ENCODE measurements at places on chromosomes 2 and 18.

DNA sequence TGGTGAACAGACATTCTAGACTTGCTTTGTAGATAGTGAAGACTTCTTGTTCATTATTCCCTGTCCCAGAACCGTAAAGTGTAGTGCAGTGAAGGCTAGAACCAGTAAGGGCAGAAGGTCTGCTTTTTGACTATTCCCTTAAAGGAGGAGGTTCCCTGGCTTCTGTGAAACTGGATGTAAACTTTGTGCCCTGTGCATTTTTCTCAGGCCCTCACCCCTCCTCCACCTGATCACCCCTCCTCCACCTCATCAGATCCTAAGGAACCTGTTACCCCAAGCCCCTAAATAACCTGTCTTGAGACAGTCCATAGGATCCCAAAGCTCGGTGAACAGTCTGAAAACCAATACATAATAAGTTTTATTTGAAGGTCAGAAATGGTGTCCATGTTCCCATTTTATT lies 33.7 kb downstream of the SFT2D3 start:
- DNase-seq = no peak

DNA sequence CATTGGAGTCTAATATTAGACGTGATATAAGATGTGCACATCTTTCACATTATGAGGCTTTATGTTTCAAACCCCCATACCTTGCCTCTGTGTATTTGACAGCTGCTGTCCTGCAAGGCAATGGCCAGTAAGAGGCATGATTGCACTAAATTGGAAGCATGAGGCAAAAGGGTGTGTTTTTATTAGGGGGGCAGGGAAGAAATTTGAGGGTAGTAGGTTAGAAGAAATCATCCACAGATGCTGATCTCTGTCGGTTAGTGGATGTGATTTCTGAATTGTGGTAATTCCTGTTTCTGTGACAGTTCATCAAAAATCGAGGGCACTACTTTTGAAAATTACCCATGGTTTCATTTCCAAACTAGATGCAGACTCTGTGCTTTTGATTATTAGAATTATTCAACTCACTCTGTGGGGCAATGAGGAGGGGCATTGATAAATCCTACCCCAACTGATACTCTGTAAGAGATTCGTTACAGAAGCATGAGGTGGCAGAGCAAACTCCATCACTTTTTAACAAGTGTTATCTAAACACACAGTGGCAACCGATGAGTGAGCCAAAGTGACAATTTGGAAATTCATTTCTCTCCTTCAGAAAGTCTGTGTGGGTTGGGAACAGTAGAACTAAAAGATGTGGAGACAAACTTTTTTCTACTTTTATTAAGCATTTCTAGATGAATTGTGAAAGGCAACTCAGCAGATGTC lies 453.0 kb downstream of the ARHGAP15 start:
- no peak for DNase-seq

DNA sequence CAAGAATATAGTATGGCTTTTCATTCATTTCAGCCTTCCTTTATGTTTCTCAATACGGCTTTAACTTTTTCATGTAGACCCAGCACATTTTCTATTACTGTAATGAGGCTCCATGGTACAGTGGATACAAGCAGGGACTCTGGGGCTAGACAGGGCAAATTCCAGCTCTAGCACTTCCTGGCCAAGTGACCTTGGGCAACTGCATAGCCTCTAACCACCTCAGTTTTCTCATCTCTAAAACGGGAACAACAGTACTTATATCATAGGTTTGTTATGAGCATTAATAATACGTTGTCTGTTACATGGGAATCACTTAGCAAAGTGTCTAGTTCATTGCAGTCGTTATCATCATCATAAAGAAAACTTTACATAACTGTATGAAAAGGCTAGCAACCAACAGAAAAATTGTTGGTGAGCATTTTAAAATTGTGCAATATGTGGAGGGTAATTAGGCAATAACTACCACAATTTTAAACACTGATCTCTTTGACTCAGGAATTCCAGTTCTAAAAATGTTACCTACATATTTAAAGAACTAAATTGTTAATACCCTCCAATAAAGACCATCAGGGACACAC lies 13.7 kb upstream of the RMDN2 start:
- DNase-seq = peak; percentile 35

DNA sequence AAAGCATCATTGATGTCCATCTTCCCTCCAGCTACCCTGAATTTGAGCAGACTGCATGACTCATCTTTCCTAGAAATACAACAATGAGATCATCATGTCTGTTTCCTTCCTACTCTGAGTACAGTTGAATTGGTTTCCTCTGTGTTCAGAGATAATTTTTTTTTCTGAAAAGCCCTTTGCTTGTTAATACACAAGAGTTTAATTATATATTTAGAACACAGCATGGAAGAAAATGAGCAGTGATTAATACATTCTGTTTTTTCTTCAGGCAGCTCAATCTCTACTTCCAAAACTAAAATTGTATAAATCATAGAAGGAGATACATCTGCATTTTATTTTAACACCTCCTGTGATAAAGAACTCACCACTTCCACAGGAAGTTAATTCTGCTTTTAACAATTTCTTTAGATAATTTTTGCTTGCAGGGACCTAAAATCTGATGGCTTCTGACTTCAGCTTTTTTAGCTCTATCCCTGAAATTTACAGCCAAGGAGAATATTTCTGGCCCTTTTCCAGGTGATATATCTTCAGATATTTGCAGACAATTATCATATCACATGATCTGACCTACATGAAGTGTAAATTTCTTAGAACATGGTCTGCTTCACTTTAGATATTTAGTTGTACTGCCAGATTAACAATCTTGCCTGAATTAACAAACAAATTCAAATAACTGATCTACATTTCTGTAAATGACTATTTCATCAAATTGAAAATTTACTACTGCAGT lies 249.0 kb downstream of the TRIB2 start:
- DNase-seq = peak; percentile 77

DNA sequence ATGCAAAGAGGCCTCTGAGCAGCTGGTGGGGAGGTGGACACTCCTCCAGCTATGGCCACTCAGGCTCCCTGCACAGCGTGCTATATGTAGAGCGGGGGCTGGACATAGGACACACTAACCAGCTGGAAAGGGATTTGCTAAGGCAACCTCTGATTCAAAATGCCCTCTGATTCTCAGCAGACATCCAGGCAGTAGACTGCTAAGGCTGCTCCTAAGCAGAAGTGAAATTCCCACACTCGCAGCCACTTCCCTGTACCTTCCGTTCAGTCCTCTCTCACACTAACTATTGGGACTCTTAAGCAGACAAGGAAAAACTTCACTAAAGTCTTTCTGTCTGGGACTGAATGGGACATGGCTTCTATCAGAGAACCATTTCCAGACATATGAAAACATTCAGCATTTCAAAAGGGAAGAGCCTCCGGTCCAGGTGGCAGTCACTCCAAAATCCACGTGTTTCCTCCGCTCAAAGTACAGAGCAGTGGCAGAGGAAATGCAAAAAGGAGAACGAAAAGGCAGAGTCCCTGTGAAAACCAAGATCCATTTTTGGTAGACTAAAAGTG lies 265.8 kb downstream of the TTC32 start:
- no peak for DNase-seq

GRCh38 chr18:9520666-9521065 lies 45.4 kb downstream of the RALBP1 start:
- peak; percentile 18 for DNase-seq

DNA sequence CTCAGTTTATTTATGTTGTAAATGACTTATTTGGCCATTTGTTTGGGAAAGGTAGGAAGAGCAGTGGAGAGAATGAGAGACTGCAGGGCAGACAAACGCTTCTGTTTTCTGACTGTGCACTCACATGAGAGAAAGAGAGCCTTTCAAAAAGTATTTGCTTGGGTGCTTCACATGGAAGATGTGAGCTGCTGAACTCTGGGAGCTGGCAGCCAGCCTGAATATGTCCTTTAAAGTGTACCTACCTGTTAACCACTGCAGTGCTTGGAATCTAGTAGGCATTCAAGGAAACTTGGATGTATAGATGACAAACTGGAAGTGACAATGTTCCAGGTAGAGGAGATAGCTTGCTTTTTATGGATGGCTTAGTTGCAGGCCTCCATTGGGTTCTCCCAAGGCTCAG lies 68.8 kb downstream of the PTPRM start:
- no peak for DNase-seq

DNA sequence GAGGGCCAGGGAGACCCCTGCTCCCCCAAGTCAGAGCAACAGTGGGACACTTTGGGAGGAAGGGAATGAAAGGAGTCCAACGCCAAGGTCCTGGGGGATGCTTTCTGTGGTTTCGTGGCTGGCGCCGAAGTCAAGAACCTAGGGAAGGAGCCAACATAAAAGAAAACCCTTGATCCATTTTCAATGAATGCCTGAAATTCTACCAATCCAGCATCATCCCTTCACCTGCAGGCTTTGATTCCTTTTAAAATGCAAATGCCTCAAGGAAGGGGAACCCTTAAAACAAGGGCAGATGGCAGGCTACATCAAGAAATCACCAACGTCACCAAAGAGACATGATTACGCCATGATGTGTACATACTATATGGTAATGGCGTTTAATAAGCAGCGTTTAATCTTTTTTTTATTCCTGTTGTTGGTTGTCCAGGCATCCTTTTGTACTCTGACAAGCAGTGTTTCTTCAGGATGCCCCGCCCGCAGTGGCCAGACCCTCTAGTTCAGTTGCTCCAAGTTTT lies 123.3 kb upstream of the SLC1A4 start:
- DNase-seq = no peak

GRCh38 chr2:201580486-201580885 lies 62.8 kb downstream of the TMEM237 start:
- peak; percentile 94 for DNase-seq

DNA sequence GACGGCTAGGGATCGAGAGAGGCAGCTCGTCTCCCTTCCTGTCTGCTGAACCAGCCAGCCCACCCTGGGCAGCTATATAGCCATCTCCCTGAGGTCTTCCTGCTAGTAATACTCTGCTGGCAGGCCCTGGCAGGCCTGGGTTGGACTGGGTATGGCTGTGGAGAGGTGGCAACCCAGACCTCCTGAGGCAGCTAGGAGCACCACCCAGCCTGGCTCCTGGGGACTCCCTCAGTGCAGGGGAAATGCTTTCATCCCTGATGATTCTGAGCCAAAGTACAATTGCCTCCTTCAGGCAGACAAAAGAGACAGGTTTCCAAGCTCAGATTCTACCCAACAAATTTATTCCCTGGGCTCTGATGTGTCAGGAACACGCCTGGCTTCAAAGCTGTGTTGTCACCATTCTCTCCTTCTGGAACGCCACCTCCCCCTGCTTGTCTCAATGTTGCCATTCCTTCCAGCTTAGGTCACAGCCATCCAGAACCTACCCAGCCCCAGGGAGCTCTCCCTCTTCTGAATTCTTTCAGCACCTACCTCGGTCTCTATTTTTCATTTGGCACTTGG lies 4.7 kb upstream of the DNAJB2 start:
- peak; percentile 79 for DNase-seq

GRCh38 chr2:182933629-182934028 lies 67.2 kb upstream of the FRZB start:
- DNase-seq = no peak

DNA sequence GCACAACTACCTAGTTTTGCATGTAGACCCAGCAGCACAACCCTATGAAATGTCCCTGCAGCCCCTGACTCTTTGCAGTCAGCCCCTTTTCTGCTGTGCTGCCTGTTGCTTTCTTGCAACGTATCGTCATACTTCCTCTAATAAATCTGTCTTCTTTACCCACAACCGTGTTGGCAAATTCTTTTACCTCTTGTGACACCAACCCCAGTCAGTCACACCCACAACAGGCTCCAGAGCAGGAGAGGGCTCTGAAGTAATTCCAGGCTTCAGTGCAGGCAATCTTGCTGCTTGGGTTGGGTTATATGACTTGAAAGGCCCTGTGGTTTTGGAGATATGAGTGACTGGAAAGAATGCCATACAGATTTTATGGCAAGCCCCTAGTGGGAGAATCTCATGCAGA lies 79.1 kb upstream of the KCNH7 start:
- DNase-seq = no peak

GRCh38 chr2:58925676-58926081 lies 684.6 kb upstream of the FANCL start:
- no peak for DNase-seq

All from fibroblast of pulmonary artery (primary cell).